Peyer's patch (tissue), 4 donors: ENCODE measurements at places on chromosomes 13 and 19.

GRCh38 chr19:12156223-12157058, at the start of gene ZNF625:
Gene ZNF625 (minus strand): TSS chr19:12156734. CDS start chr19:12156558, 176 bp downstream.
- H3K4me3 ChIP-seq: peak within 1 kb of the TSS; percentile 77
- H3K27ac ChIP-seq: peak within 1 kb of the TSS; percentile 61
- H3K4me1 ChIP-seq: no peaks in the 10 kb centered on the region
- DNase-seq: peak; percentile 72
- no peaks in the 10 kb centered on the region for H3K27me3 ChIP-seq

DNA sequence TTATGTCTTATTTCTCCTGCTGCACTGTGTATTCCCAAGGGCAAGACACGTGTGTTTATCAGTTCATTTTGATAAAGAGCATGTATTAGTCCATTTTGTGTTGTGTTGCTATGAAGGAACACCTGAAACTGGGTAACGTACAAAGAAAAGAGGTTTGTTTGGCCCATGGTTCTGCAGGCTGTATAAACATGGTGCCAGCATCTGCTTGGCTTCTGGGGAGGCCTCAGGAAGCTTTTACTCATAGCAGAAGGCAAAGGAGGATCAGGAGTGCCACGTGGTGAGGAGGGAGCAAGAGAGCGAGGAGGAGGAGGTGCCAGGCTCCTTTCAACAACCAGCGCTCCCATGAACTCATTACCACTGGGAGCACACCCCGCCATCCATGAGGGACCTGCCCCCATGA, 214.0 kb downstream of the UQCRFS1 start:
- H3K36me3 ChIP-seq: no peaks in the 10 kb centered on the region
- DNase-seq: no peak
- no peak overlapping the region for H3K27ac ChIP-seq
- no peaks in the 10 kb centered on the region for H3K27me3 ChIP-seq
- H3K4me1 ChIP-seq: no peaks in the 10 kb centered on the region
- no peak overlapping the region for H3K4me3 ChIP-seq

GRCh38 chr13:72149701-72150100, 282.7 kb upstream of the DACH1 start:
- H3K4me3 ChIP-seq: no peak overlapping the region
- no peaks in the 10 kb centered on the region for H3K36me3 ChIP-seq
- DNase-seq: no peak
- no peak overlapping the region for H3K27ac ChIP-seq
- no peaks in the 10 kb centered on the region for H3K4me1 ChIP-seq

- no peaks in the 10 kb centered on the region for H3K27me3 ChIP-seq
- H3K36me3 ChIP-seq: no peaks in the 10 kb centered on the region
- H3K4me1 ChIP-seq: peaks cover 3% of the 10 kb centered on the region
- DNase-seq: no peak
These were observed 11.4 kb upstream of the MYCBP2 start for GRCh38 chr13:77338329-77338728.

DNA sequence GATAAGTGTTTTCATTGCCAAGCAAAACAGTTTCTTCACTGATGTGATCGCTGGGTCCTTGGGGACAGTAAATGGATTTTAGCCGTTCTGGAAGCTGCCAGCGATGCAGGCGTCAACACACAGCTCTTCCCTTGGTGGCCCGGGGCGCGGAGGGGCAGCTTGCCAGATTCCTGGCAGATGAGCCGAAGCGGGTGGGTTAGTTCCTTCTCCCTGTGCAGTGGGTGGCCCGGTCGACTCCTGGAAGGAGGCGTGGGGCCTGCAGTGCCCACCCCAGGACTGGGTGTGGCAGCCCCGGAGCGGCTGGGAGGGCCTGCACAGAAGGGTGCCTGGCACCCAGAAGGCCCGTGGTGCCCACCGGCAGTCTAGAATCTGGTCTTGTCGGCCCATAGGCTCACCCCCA, 69.0 kb downstream of the KDM4B start:
- H3K4me3 ChIP-seq: no peak overlapping the region
- H3K36me3 ChIP-seq: peaks cover 60% of the 10 kb centered on the region
- H3K4me1 ChIP-seq: no peaks in the 10 kb centered on the region
- H3K27ac ChIP-seq: no peak overlapping the region
- no peaks in the 10 kb centered on the region for H3K27me3 ChIP-seq
- DNase-seq: no peak

DNA sequence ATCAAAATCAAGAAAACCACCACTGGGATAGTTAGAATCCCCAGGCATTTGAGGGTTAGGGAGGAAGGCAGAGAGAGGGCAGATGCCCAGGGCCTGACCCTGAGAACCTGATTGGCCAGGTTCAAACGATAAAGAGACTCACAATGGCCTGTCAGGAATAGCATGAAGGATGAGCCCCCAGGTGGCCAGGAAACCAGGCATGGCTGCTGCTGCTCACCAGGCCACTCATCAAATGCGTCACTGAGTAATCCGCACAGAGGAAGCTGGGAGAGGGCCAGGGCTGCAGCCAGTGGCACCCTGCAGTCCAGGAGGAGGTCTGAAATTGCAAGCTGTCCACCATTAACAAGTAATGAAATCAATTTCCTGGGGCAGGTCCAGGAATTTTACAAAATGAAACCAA, 111.3 kb downstream of the KATNAL1 start:
- no peaks in the 10 kb centered on the region for H3K36me3 ChIP-seq
- H3K27ac ChIP-seq: no peak overlapping the region
- H3K27me3 ChIP-seq: no peaks in the 10 kb centered on the region
- no peak overlapping the region for H3K4me3 ChIP-seq
- no peaks in the 10 kb centered on the region for H3K4me1 ChIP-seq
- DNase-seq: no peak

DNA sequence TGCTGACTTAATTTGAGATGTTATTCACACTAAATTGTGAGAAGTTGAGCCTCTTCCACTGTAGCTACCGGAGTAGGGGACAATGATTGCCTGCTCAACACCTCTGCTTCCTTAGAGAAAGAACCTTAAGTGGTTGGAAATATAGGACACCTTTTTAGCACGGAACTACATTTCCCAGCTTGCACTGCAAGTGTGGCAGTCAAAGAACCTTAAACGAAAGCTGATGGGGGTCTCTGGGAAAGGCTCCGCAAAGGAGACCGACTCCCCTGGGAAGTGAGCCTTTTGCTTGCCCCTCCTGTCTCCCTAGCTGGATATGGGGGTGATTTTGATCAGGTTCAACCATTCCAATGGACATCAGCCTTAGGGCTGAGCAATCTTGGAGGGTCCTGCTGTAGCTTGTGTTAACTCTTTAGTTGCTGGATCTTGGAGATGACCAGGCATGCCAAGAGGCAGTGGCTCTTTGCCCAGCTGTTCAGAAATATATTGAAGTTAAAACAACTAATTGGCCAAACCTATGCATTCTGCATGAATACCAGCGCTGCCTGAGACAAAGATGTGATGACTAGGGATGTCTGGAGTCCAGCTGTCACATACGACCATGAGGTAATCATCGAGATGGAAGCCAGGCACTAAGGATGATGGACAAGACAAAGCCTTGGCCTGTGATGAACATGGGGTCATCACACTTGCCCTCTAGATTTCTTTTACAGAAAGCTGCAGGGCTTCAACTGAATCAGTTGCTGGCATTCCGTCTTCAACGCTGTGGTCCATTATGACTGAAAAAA, 286.5 kb downstream of the FOXO1 start:
- no peak overlapping the region for H3K27ac ChIP-seq
- DNase-seq: no peak
- no peak overlapping the region for H3K4me3 ChIP-seq
- no peaks in the 10 kb centered on the region for H3K27me3 ChIP-seq

DNA sequence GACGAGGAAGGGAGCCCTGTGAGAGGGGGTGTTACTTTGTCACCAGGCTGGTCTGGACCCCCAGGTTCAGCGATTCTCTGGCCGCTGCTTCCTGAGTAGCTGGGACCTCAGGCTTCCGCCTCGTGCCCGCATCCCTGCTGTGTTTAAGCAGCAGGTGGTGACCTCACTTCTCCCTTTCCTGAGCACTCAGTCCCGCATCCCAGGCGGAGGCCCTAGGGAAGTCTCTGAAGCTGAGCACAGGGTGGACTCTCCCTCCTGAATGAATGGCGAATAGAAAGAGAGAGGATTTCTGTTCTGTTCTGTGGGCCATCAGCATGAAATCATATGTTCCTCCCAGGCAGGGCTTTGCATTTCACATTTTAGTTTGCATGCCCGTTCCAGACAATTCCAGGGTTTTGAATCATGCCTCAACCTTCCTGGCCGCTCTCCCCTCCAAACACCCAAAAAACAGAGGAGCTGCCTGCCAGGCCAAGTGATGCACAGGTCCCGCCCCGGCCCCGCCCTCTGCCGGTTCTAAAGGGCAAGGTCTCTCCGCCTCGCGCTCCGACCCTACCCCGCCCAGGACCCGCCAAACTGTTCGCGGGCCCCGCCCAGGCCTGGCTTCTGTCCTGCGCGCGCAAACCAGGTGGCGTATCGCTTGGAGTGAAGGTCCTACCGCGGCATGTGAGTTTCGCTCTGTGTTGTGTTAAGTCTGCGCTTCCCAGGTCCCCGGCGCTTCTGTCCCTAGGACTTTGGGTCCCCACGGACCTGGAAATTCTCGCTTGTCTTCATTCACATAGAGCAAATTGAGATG, 35.1 kb upstream of the ZNF808 start:
- no peak overlapping the region for H3K4me3 ChIP-seq
- no peaks in the 10 kb centered on the region for H3K27me3 ChIP-seq
- no peaks in the 10 kb centered on the region for H3K36me3 ChIP-seq
- DNase-seq: no peak
- H3K4me1 ChIP-seq: no peaks in the 10 kb centered on the region
- H3K27ac ChIP-seq: no peak overlapping the region

DNA sequence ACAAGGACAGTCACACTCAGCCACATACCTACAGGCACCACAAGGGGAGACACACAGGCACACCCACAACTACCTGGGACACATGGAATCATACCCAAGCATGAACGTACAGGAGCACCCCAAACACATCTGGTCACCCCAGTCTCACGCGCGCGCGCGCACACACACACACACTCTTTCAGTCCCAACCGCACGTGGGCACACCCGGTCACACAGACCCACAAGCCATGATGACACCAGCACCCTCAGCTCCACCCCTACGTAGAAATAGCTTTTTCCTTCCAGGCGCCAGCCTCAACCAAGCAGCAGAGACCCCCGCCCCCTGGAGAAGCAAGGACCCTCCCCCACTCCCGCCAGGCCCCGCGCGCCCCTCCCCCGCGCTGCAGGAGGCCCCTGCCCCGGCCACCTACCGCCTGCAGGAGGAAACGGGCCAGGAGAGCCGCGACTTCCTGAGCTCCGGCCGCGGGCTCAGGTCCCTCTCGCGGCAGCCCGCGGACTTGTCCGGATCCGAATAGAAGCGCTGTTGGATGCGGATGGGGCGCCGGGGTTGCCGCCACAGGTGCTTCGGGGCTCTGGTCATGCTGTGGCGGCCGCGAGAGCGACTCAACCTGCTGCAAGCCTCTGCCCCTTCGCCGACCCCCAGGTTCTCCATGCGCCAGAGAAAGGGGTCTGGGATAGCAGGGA, 6.4 kb upstream of the PDE4C start:
- no peak for DNase-seq
- H3K27me3 ChIP-seq: peaks cover 4% of the 10 kb centered on the region
- H3K36me3 ChIP-seq: no peaks in the 10 kb centered on the region
- H3K4me3 ChIP-seq: no peak overlapping the region
- H3K4me1 ChIP-seq: no peaks in the 10 kb centered on the region
- H3K27ac ChIP-seq: no peak overlapping the region

GRCh38 chr19:4371247-4372164, 28.1 kb downstream of the MPND start:
- no peak overlapping the region for H3K4me3 ChIP-seq
- no peaks in the 10 kb centered on the region for H3K27me3 ChIP-seq
- peaks cover 73% of the 10 kb centered on the region for H3K4me1 ChIP-seq
- H3K27ac ChIP-seq: peak overlapping the region; percentile 26
- no peaks in the 10 kb centered on the region for H3K36me3 ChIP-seq
- DNase-seq: no peak

DNA sequence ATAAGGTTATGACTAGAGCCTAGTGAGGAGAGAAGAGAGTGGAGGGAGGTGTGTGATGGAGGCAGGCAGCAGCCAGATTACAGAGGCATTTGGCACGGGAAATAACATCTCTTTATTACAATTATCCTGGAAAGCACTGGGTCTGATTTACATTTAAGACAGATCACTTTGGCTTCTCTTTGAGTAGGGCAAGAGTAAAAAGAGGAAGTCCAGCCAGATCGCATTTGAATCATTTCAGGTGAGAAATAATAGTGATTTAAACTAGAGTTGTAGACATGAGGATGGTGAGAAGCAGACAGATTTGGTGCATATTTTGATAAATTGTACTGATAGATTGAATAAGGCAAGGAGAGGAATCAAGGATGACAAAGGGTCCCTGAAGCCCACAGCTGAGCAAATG, 9.6 kb upstream of the SACS start:
- H3K36me3 ChIP-seq: no peaks in the 10 kb centered on the region
- H3K4me3 ChIP-seq: no peak overlapping the region
- no peak overlapping the region for H3K27ac ChIP-seq
- DNase-seq: no peak
- H3K27me3 ChIP-seq: no peaks in the 10 kb centered on the region

- H3K27me3 ChIP-seq: no peaks in the 10 kb centered on the region
- H3K4me3 ChIP-seq: no peak overlapping the region
- no peaks in the 10 kb centered on the region for H3K4me1 ChIP-seq
- no peak overlapping the region for H3K27ac ChIP-seq
- DNase-seq: no peak
- H3K36me3 ChIP-seq: no peaks in the 10 kb centered on the region
These were observed 208.9 kb upstream of the SLC10A2 start for GRCh38 chr13:103275081-103275480.

GRCh38 chr19:9906475-9907087, 29.7 kb downstream of the OLFM2 start:
- no peaks in the 10 kb centered on the region for H3K4me1 ChIP-seq
- no peak for DNase-seq
- no peak overlapping the region for H3K27ac ChIP-seq
- no peaks in the 10 kb centered on the region for H3K36me3 ChIP-seq
- H3K27me3 ChIP-seq: no peaks in the 10 kb centered on the region
- H3K4me3 ChIP-seq: no peak overlapping the region

DNA sequence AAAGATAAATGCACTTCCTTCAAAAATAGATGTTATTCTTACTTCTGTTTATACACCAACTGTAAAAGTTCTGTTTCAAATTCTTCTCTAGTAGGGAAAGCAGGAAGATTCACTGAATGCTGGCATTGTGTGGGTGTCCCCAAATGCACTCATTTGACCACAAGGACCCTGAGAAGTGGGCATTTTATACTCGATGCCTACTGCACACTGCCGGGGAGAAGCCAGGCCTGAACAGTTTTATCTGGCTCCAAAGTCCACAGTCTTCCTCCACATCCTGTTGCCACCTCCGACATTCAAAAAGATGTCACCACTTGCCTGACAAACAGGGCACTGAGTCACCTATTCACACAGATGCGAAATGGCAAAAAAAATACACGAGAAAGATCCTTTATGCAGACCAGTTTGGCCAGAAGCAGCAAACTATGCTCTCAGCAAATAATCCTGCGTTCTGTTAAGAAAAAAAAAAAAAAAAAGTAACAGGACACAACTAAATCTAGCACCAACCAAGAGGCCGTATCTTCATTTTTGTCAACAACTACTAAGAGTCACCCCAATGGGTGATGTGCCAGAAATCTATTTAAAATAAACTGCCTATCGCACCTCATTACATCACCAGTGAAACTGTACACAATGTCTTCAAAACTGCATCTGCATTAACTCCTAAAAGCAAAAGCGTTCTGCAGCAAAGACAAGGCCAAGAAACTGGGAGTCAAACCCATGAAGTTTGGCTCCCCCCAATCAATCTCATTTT, 6.2 kb downstream of the ZC3H4 start:
- H3K36me3 ChIP-seq: no peaks in the 10 kb centered on the region
- peak; percentile 79 for DNase-seq
- peak overlapping the region; percentile 89 for H3K27ac ChIP-seq
- H3K4me1 ChIP-seq: peaks cover 68% of the 10 kb centered on the region
